NCI-H1417 treated with DMSO at 0.1 percent for 48 hours (cell line): ENCODE measurements at places on chromosomes 7 and 10.
A peak's percentile ranks its signal among the peaks of the same experiment; 100 is the strongest.

GRCh38 chr10:62437696-62438095 is 63.5 kb downstream of the ZNF365 start:
- no peak for DNase-seq

DNA sequence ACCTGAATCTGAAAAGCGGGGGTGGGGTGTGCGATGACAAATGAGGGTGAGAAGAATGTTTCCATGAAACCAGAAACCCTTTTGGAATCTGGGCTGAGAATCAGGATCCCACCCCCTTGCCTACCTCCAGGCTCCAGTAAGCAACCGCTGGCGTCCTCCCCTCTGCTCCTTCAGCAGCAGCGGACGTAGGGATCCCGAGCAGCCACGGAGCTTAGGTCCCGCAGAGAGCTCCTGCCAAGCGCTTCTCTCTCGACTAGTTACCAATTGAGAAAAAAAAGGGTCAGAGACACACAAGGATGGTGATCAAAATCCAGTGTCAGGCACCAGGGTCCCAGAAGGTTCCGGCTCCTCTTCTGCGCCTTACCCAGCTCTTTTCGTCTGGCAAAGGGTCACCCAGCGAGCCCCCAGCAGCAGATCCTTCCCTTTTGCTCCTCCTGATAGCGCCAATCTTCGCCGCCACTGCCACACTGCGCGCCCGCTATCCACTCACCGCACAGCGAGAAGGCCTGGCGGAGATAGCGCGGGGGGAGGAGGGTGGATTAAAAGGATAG is 733.5 kb downstream of the ZWINT start:
- DNase-seq, result no peak

DNA sequence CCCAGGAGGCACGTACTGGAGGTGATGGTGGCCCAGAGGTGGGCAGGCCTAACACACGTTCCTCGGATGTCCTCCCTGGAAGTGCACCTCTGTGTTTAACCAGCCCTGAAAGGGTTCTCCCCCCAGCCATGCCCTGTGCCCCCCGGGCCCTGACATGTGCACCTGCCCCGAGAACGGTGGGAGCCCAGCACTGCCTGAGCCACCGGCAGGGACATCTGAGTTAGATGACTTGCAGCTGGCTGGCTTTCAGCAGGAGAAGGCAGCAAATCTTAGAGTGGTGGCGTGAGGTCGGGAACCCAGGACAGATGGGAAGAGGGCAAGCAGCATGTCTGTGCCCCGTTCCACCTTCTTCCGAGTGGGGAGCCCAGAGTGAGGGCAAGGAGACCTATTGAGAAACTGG is 291.8 kb downstream of the TCERG1L start:
- DNase-seq, result no peak

DNA sequence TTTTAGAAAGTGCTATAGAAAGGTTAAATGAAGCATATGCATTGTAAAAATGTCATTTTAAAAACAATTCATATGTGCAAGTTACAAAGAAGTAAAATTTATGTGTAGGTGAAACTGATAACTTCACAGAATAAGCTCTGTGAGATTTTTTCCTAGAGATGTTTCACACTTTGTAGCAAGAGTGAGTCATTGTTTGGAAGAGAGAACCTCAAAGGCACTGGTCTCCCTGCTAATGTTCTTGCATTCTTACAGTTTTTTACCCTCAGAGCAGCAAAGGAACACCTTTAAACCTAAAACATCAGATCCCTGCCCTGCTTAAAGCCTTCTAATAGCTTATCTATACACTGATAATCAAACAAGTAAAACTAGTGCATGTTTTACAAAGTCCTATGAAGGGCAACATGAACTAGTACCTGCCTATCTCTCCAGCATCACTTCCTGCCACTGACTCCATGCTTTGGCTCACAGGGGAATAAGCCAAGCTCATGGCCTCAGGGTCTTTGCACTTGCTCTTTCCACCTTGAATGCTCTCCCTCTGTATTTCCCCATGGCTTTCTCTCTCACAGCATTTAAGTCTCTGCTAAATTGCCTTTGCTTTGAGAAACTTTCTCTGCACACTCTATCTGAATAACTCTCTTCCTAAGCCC is 997.0 kb downstream of the GATA3 start:
- no peak for DNase-seq

GRCh38 chr7:54967377-54967776 is 51.4 kb upstream of the EGFR start:
- no peak for DNase-seq

GRCh38 chr10:34075254-34075926 is 739.7 kb downstream of the PARD3 start:
- no peak for DNase-seq

DNA sequence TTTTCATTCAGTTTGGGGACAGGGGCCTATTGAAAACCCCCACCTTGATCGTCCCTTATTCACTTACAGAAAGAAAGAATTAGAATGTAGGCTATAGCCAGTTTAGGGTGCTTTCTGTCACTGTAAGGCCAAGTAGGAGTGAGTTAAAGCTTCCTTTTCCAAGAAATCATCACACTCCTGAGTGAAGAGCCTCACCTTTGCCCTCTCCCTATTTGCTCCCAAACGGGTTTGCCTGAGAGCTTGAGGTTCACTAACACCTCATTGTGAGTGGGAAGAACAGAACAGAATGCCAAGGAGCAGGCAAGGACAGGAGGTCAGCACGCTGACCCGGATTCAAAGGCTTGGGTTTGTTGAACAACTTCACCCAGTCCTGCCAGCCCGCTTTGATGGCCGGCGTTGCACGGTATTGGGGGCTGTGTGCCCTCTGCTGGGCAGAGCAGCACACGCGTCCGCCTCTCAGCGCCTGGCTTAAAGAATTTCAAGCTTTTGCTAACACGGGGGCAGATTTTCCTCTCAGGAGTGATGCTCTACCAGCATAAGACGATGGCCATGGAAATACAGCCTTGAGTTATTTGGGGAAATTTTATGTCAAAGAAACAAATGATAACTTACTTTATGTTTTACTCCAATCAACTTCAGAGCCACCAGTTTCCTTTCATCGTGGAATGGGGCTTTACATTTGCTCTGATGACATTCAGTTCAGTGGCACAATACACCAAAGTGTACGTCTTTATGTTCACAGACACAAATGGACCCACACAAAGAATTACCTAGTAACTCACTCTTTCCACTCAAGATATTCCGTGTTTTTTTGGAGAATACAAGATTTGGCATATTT is 470.0 kb downstream of the SUGCT start:
- DNase-seq, result no peak

DNA sequence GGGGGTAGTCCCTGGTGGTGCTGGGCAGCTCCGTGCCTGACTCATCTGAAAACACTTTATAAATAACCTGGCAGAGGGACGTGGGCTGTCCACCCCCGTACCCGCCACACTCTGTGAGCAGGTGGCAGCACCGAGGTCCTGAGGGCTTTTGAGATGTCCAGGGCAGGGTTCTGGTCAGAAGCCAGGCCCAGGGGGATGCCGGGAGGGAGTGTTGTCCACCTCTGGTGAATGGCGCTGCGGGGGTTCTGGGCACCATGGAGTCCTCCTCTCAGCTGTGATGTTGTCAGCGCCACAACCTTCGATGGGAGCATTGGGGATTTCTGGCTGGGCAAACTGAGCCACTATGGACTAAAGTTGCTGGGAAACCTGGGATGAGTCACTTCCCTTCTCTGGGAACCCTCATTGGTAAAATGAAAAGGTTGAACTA is 27.4 kb upstream of the GOLGA7B start:
- no peak for DNase-seq

DNA sequence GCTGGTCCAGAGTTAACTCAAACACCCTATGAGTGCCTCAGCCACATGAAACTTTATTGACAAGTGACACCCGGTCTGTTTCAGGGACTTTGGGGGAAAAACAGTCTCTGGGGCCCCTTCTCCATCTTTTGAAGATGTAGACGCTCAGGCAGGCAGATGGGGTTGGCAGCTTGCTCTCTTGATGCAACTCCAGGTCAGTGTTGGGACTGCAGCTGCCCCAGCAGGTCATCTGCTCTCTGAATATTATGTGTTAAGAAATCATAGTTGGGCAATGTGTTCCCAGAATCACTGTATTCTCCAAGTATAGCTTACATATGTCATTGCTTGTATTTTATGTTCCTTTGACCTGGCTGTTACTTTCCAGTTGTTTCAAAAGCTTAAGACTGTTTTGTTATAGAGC is 544.9 kb upstream of the MGMT start:
- DNase-seq, result no peak

DNA sequence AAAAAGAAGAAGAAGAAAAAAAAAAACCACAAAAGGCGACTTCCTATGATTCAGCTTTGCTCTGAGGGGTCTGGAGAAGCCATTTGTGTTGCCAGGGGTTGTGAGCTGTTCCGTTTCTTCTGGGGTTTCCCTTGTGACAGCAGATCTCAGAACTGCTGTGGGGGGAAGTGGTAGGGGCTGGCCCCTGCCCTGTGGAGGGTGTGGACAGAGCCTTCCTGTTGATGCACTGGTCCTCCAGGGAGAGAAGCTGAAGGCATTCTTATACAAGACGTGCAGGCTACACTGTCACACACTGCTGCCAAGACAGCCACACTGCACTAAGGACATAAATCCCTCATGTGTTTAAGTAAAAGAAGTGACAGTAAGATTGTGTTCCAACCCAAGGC is 17.3 kb upstream of the CSGALNACT2 start:
- DNase-seq, result no peak

DNA sequence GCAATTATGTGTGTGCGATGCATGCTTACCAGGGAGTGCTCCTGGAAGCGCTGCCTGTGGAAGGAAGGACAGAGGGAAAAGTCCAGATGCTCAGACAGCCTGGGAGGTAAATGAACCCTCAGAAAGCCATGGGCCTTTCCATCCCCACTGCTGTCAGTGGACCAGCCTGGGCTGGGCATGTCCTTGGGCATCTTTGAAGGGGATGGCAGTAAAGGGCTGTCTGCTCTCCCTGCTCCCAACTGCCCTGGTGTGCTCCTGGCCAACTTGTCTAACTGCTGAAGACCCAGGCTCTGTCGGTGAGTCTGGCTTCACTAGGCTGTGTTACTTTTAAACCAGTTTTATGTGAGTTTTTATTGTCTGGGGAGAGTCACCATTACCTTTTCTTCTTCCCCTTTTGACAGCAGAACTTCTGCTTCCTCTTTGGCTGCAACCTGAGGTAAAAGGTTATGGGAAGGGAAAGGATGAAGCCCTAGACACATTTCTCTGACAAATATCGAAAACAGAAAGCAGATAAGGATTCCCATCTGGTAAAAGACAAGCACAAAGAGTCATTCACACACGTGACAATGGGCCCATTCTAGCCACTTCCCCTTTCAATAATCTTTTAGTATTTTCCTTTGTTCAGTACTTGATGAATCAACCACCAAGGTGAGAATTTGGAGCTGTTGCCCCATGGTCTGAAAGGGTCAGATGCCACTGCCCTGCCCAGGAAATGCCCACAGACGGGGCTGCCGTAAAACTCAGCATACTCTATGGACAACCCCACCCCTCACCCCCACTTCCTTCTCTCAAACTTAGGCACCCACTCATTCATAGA is 27.6 kb upstream of the PIK3AP1 start:
- DNase-seq, result no peak

DNA sequence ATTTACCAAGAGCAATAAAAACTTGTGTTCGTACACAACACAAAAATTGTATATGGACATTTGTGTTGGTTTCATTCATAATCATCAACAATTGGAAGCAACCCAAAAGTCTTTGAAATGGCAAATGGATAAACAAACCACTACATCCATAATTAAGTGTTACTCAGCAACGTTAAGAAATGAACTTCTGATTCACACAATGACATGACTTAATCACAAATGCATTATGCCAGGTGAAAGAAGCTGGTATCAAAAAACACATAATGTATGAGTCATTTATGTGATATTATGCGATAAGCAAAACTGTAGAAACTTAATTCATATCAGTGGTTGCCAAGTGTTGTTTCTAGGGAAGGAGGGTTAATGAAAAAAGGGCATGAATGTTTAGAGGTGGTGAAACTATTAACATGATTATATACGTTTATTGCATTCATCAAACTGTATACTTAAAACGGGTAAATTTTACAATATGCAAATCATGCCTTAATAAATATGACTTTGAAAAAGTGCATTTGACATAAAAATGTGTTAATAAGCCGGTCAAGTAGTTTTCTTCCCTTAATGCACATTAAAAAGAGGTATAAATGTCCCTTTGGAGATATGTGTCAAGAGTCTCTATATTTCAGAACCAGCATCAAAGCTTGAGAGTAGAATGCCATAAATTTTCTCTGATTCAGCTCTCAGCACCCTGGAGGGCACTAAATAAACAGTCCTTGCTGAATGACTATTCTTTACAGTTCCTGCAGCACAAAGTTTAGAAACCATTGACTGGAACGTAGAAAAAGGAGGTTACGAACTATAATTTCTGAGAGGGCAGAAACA is 84.8 kb upstream of the GRM3 start:
- DNase-seq, result peak; percentile 38

GRCh38 chr7:2876031-2876731 is 32.1 kb upstream of the GNA12 start:
- peak; percentile 42 for DNase-seq

- DNase-seq, result no peak
Observed at GRCh38 chr10:97060441-97061084, 125.2 kb downstream of the SLIT1 start.

- no peak for DNase-seq
Observed at GRCh38 chr10:38118072-38118807, 24.1 kb downstream of the ZNF37A start.

DNA sequence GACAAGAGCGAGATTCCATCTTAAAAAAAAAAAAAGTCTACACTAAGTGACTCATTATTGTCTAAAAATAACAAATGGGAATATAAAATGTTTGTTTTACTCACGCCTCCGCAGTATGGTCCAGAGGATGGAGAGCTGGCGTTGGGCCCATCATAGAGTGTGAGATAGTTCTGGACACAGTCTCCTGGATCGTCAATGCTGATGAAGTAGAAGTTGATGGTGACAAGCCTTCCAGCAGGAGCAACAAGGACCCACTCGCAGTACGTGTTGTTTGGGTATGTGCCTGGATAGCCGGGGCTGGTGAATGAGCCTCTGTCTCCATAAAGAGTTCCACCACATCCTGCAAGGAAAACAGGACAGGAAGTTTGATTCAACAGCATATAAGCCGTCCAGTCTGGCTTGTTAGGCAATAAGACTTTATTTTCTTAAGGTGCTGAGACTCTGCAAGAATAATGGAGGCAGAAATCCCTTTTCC is 11.5 kb upstream of the RSU1 start:
- DNase-seq, result no peak

DNA sequence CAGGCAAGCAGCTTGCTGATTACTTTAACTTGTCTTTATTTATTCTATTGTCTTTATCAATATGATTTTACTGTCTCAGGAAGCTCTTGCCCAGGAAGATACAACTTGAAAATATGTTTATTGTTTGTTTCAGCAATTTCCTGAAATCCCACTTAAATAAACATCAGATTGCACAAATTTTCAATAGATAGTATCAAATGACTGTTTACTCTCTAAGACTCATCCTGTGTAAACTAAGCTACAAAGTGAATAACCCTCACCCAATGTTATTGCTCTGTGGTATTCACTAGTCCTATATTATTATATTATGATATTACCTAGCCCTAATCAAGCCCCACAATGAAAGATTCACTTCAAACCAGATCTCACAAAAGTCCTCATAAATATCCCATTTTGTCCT is 130.4 kb upstream of the HPS1 start:
- DNase-seq, result no peak

GRCh38 chr7:121105262-121105661 is 116.8 kb downstream of the CPED1 start:
- no peak for DNase-seq

- no peak for DNase-seq
Observed at GRCh38 chr7:39144420-39144819, 166.7 kb downstream of the POU6F2 start.

GRCh38 chr7:71553306-71553705 is 421.4 kb downstream of the GALNT17 start:
- DNase-seq, result no peak

GRCh38 chr7:52565974-52566373 is 469.5 kb upstream of the POM121L12 start:
- DNase-seq, result no peak

- no peak for DNase-seq
Observed at GRCh38 chr10:77404810-77405209, 232.8 kb downstream of the KCNMA1 start.
